ENCODE measurements at places on chromosomes 6 and 20.

- no peak for DNase-seq
Observed at GRCh38 chr6:53910834-53911233, 116.0 kb downstream of the LRRC1 start.

GRCh38 chr6:140790109-140790508 lies 1342.6 kb upstream of the GJE1 start:
- DNase-seq, result no peak

GRCh38 chr6:17877196-17877894 lies 110.1 kb downstream of the KIF13A start:
- peak; percentile 66 for DNase-seq

GRCh38 chr20:58918621-58919020 lies 62.4 kb upstream of the NELFCD start:
- no peak for DNase-seq

DNA sequence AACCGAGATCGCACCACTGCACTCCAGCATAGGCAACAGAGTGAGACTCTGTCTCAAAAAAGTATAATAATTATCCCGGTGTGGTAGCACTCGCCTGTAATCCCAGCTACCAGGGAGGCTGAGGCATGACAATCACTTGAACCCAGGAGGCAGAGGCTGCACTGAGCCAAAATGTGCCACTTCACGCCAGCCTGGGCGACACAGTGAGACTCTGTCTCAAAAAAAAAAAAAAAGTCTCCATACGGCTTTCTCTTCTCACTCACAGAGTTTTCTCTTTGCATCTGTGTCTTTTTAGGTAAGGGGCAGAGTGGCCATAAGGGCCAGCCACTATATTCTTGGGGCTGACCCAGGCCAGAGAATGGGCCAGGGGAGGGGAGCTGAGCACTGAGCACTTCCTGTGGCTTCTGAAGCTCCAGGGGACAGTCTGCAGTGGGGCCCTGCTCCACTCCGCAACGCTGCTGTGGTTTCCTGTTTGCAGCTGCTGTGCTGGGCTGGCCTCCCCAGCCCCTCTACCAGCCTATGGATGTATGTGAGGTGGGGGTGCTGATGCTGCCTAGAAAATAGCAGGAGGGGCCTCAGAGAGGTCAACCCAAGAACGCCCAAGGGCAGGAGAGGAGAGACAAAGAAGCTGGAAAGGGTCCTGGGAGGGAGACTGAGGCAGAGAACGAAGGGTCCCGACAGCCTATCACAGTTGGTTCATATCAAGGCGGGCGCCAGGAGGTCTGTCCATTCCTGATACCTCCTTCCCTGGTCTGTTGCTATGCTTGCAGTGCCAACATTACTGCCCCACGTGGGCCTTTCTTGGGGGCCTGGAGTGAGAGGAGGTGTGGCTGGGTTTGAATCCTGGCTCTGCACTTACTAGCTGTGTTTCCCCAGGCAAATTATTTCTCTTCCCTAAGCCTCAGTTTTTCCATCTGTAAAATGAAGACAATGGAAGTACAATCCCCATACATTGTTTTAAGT lies 16.0 kb downstream of the SLA2 start:
- DNase-seq, result no peak

DNA sequence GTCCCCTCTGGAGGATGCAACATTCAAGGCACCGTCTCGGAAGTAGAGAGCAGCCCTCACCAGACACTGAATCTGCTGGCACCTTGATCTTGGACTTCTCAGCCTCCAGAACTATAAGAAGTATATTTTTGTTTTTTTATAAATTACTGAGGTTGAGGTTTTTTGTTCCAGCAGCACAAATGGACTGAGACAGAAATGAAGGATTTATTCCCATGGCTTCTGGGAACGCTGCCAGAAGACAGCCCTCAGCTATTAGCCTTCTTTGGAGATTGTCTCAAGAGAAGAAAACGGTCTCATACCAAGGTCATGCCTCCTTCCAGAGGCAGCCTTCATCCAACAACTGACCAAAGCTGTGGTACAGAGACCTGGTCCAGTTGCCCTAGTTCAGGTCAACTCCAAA lies 85.4 kb downstream of the CHMP4B start:
- DNase-seq, result no peak

DNA sequence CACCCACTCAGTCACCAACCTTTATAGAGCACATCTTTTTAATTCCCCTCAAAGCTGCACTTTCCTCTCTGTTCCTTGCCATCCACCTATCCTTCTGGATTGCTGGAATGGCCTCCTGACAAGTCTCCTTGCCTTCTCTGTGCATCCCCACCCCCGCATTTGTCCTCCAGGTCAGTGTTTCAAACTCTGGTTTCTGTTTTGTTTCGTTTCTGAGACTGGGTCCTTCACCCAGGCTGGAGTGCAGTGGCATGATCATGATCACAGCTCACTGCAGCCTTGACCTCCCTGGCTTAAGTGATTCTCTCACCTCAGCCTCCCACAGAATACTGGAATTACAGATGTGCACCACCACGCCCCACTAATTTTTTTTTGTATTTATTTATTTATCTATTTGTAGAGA lies 96.2 kb downstream of the PLCB1 start:
- DNase-seq, result no peak

GRCh38 chr20:3661814-3662665 lies 1.2 kb downstream of the GFRA4 start:
- DNase-seq, result no peak

DNA sequence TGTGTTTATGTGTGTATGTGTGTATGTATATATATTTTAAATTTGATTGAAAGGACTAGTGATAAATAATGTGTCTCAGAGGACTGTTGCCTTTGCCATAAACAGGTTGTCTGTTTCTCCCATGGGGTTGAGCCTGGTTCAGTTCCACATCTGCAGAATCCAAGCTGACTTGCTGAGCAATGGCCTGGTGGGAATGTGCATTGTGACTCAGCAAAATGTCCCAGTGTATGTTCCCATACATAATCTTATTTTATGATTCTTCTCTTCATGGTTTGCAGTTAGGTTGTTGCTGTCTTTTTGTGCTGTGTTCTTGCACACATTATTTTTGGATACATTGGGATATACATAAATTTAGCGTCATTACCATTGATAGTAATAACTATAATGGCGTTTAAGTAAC lies 115.6 kb upstream of the SLC24A3 start:
- DNase-seq, result no peak

GRCh38 chr6:75386050-75386770 lies 101.6 kb upstream of the TMEM30A start:
- no peak for DNase-seq

- no peak for DNase-seq
Observed at GRCh38 chr6:138287144-138287955, 69.1 kb upstream of the PBOV1 start.

- DNase-seq, result peak; percentile 67
Observed at GRCh38 chr6:160919723-160920440, 71.7 kb upstream of the MAP3K4 start.

DNA sequence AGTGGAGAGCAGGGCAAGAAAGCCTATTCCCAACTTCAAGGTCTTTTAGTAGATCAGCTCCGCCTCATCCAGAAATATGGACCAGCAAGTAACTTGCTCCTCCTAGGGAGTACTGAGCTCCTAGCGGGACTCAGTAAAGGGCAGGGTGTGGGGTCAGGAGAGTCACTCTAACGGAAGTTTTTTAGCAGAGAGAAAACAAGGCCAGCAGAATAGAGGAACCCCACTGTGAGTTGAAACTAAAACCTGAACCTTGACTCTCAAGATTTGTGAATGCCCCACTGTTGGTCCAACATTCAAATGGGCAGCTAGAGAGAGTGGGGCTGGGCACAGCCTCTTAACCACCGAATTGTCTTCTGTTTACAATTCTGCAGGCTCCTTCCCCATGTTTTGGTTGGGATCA lies 244.8 kb downstream of the FARS2 start:
- no peak for DNase-seq

GRCh38 chr6:84428300-84428907 lies 201.0 kb upstream of the CEP162 start:
- DNase-seq, result peak; percentile 43

GRCh38 chr6:20483887-20484497 lies 50.3 kb upstream of the CDKAL1 start:
- no peak for DNase-seq

DNA sequence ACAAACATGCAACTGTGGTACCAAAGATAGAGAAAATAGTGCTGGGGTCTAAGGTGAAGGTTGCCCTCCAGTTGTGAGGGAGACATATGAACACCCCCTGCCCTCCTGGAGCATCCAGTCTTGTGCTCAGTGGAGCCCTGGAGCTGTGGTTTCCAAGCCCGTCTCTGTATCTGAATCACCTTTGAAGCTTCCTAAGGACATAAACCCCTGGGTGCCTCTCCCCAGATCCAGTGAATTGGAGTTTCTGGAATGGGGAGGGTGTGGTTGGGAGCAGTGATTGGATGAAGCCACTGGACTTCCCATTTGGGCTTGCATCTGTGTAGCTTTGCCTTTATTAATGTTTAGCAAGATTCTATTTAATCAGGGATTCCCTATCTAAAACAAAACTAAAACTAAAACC lies 22.4 kb upstream of the E2F3 start:
- no peak for DNase-seq

DNA sequence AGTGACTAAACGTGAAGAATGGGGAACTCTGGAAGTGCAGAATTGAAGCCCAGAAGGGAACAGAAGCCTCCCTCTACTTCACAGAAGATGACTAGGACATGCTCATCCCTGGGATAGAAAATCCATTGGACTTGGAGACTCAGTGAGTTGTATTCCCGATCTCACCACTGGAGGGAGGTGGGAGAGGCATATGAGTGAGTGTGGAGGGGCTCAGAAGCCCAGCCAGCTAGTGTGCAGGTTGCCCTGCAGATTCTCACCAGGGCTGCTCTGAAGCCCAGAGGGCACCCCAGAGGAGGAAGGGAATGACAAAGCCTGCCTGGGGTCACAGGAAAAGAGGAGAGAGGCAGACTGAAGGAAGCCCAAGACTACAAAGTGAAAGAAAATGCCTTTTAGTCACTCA lies 42.1 kb upstream of the HLA-E start:
- DNase-seq, result no peak

DNA sequence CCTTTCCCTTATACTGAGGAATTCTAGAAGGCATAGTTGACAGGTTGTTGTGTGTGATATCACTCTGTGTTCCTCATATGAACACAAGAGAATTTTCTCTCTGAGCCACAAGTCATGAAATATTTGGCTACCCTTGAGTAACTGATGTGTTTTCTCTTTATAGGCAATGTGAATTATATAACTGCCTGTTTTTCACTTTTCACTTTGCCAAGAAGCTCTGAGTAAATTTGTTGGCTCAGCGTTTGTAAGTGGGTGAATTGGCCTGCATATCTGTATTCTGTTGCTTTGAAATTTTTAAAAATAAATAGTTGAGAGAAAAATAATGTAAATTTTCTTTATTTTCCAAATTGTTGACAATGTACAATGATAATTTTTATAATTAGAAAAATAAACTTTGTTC lies 5.2 kb upstream of the BTBD9 start:
- DNase-seq, result no peak

DNA sequence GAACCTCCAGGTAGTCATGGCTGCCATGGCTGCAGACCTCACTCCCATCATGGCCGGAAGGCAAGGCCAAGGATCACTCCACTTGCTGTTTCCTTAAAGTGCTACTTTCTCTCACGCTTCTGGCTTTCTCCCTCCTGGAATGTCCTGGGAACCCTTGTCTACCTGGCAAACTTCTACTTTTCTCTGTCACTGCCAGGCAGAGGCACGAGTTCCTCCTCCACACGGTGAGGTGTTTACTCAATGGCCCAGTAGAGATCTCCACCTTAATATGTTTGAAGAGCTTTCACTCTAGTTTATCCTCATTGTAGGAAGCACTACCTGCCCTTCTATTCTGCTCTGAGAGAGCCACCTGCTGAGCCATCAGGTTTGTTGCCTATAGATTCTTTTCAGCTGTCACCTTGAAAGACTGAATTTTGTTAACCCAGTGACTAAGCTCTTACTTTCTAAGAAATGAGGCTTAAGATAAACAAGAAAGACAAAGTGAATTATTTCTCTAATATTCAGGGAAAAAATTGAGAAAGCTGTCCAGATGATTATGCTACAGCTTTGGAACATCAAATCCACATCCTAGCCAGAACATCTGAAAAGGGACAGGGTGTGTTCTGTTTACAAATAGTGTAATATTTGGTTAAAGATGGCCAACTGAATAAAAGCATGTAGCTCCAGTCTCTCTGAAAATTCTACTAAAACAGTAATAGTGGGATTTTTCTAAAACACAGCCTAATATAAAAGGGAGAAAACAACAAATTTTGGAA lies 54.9 kb downstream of the PLAGL1 start:
- DNase-seq, result no peak

DNA sequence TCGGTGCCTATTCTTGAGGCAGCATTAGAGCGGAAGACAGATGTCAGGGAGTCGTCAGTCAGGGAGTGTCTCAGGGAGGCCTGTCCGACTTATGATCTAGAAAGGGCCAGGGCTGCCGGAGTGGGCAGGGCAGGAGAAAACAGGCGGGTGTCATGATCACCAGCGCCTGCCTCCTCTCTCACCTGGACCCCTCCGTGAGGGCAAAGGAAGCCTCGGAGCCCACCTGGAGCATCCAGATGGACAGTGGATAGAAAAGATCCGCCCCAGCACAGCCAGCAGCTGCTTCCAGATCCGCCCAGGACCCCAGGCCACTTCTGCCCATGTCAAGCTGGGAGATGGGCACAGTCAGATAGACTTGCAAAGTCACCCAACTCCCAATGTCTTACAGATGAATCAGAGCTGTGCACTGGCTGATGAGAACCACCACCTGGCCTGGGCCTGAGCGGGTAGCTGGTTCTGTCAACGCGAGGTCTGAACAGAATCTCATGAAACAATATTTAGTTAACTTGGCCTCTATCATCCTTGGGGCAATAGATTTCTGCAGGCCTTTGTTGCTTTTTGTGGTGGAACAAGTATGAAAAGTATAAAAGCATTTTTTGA lies 22.2 kb downstream of the PSMG4 start:
- DNase-seq, result no peak

- DNase-seq, result no peak
Observed at GRCh38 chr6:34383656-34384320, 8.7 kb downstream of the NUDT3 start.

GRCh38 chr6:134165561-134166201 lies 113.3 kb upstream of the SLC2A12 start:
- DNase-seq, result no peak

DNA sequence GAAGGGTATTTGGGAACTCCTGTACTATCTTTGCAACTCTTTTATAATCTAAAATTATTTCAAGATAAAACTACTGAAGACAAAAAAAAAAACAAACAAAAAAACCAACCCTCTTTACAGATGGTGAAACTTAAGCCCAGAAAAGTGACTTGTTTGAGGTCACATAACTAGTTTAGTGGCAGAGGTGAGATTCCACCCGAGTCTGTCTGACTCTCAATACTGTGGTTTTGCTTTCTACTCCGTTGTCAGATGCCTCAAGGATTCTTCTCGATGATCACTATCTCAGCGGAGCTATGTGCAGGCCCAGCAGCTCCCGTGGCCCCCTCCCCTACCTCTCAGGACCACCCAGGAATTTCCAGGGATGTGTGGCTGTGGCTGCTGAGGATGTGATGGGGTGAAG lies 36.1 kb upstream of the KCNB1 start:
- no peak for DNase-seq

DNA sequence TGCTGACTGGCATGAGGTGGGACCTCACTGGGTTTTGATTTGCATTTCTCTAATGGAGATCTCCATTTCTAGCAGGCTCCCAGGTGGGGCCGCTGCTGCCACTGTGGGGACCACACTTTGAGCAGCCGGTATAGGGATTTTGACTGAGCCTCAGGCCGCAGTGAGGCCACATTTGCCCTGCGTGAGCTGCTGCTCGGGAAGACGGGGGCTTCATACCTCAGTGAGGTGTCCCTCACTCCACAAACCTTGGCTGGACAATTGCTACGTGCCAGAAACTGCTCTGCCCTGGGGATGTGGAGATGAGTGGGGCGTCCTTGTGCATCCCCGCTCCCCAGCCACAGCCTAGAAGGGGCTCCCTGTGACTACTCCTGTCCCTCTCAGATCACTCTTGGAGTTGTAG lies 134.3 kb downstream of the ANKRD60 start:
- no peak for DNase-seq
